ENCODE measurements at places on chromosomes 3 and 15.
A peak's percentile ranks its signal among the peaks of the same experiment; 100 is the strongest.

DNA sequence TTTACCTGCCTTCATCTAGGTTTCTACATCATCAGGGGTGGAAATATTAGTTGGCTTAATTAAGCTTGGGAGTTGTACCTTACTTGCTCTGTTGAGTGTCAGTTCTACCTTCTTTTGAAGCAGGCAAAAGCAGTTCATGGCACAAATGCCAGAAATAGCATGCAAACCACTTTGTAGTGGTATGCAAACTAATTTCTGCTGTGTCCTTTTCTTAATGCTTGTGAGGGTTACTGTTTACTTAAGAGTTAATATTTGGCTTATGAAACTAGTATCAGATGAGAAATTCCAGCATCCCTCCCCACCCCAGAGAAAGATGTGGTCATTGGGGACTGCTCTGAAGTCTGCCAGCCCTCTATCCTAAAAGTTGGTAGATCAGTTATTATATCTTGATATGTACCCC lies 7.1 kb downstream of the ATP2C1 start:
- DNase-seq = no peak

DNA sequence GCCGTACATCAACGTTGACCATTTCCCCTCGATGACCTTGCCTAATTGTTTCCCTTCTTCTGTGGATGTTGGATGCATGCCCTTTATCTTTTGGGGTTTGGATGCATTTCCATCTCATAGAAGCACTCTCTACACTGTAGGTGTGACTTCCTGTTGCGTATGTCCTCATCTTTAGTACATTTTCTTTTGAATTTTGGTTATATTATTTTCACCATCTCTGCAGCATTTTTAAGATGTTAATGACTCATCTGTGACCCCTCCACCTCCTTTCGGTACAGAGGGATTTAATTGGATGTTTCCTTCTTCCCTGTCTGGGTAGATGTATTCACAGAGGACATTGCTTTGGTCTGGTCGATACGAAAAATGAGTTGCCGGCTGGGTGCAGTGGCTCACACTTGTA lies 172.1 kb downstream of the APBA2 start:
- no peak for DNase-seq

GRCh38 chr3:136883967-136884720 lies 22.1 kb downstream of the NCK1 start:
- DNase-seq = no peak

DNA sequence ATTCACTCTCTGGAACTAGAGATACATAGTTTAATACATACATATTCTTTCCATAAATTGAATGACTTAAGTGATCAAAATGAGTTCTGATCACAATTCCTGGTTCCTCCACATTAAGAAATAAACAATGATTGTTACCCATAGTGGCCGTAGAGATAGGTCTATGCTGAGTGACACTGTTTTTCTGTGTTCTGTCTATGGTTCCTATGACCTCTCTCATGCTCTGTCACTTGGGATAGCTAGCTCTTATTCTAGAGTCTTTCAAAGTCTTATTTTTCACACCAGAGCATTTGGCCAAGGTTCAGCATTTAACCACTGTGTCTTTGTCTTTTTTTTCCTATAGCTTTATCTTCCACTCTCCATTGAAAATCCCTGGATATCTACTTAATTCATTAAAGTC lies 132.4 kb downstream of the GOLGA6L6 start:
- no peak for DNase-seq

DNA sequence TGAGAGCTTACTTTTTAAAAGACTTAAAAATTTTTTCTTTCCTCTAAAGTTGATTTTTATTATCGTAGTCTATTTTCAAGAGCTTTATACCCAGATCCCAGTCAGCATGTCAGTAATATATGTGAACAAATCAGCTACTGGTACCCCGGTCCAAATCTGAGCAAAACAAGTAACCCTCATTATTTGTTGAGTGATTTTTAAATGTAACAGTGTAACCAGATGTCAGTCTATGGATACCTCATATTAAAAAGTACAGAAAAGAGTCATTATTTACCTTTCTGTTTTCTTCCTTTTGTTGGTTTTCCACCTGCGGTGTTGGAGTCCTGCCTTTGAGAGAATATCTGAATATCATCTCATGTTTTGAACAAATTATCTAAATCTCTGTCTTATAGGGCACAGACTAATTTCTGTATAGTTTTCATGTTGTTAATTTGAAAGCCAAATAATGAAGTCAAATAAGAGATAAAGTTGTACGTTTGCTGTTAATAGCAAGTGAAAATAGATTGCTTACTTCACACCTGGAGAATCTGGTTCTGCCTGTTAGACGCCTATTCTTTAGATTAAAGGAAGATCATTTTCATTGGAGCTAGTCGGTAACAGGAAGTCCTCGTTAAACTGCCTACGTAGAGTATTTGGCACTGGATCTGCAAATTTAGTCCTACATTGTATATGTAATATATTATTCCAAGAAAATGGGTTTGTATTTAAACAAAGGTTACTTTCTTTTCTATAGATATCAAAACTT lies at the start of gene STX19:
TSS of gene STX19 (minus strand) at position 505 of the 745 bp plus-strand sequence. CDS start 13,328 bp downstream, outside the sequence.
- DNase-seq = no peak

DNA sequence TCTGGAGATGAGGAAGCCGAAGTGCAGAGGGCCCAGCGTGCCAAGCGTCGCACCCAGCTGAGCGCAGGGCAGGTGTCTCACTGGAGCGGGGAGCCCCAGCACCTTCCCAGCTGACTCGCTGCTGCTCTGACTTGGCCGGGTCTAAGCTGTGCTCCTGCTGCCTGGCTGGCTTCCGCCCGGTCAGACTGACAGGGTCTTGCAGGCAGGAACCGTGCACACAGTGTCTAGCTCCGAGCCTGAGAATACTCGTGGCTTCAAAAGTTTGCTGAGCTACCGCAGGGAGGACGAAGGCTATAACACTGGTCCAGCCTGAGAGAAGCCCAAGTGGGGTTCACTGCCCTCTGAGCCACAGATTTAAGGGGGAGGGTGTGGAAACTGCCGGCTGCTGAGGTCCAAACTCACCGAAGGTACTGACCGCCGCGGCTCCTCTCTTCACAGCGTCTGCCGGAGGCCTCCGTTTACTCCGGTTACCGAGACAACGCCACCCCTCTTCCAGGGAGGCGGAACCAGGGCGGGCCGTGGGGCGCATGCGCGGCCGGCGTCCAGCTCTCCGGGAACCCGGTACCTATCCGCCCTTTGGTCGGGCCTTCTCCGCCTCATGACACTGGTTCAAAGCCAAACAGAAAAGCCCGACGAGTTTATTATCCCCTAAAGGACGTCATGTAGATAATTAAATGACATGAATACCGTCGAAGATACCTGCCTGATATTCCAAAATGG lies at the start of gene CFAP44:
TSS of gene CFAP44 (minus strand) at position 443 of the 720 bp plus-strand sequence. CDS start 7,829 bp downstream, outside the sequence.
- DNase-seq = peak; percentile 75

GRCh38 chr3:67362686-67363085 lies 291.7 kb downstream of the SUCLG2 start:
- DNase-seq = no peak

DNA sequence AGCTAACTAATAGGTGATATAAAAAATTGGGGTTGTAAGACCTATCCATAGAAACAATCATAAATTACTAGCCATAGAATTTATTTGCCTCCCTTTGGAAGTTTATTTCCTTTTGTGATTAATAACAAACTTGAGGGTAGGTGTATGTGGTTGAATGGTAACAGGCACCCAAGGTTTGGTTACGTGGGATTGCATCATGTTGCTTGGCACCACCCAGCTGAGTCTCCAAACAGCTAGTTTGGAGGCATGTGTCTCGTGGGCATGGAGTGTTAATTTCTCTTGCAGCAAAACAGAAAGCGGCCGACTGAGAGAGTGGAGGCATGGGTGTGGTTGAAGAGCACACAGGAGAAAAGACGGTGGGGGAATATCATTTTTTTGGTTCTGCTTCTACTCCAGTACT lies 441.4 kb downstream of the CNTN4 start:
- DNase-seq = no peak

DNA sequence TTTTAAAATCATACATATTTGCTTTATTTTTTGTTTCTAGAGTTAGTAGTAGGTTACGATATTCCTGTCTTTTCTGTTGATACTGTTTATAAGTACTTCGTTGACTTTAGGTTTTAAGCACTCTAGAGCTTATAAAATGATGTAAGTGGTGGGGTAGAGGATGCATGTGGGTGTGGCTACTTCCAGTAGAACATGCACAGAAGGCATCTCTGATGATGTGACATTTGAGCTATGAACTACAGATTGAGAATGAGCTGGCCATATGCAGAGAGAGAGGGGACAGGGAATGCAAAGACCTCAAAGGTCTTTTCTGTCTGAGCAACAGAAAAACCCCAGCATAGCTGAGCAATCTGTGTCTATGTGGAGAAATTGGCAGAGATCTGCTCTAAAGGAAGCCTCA lies 233.9 kb upstream of the STAC start:
- DNase-seq = no peak

- DNase-seq = no peak
Observed at GRCh38 chr3:46495901-46496456, 1.8 kb upstream of the RTP3 start.

GRCh38 chr3:127531821-127532220 lies 58.7 kb downstream of the TPRA1 start:
- DNase-seq = no peak

GRCh38 chr3:119950666-119951325 lies 143.5 kb downstream of the GSK3B start:
- no peak for DNase-seq

- DNase-seq = no peak
Observed at GRCh38 chr3:172622156-172622555, 88.7 kb downstream of the NCEH1 start.

DNA sequence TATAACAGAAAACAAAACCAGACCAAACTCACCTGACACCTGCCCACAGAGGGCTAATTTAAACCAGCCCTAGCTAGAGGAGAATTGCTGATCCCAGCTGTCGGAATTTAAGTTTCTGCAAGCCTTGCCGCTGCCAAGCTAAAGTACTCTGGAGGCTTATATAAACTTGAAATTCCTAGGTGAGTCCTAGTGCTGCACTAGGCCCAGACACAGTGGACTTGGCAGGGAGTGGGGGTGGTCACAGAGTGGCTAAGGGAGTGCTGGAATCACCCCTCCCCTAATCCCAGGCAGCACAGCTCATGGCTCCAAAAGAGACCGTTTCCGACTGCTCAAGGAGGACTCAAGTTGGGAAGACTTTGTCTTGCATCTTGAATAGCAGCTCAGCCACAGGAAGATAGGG lies 17.6 kb downstream of the TMCO5A start:
- no peak for DNase-seq

DNA sequence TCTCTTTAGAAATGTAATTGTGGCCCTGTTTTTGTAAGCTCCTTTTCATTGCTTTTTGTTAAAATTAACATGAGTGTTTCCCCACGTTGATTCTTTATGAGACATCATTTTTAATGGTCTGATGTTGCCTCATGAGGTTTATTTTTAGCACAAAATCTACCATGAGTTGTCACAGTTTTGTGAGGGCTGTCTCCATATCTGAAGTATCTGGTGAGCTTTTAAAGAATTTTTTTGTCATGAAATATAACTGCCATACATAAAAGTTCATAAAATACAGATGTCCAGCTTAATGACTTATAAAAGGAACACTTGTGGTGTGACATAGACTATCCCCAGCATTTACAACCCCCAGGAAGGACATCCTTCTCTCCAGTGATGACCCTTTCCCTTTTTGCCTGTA lies 34.3 kb upstream of the CEMIP start:
- no peak for DNase-seq

- no peak for DNase-seq
Observed at GRCh38 chr3:16916840-16917239, 32.1 kb downstream of the PLCL2 start.

DNA sequence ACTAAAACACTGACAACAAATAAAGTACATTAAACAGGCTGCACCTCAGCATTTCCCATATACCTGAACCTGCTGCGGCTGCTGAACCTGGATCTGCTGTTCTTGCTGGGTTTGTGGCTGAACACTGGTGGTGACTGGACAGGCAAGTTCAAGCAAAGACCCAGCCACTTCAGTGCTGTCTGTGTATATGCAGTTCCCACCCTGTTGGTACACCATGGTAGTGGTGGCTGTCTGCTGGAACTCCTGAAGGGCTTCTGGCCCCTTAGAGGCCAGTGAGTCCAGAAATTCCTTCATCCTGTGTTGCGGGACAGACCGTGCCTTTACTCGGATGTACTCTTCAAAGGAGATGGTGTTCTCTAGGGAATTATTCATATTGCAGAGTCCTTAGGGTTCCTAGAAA lies 17.2 kb downstream of the QRICH1 start:
- DNase-seq = no peak

DNA sequence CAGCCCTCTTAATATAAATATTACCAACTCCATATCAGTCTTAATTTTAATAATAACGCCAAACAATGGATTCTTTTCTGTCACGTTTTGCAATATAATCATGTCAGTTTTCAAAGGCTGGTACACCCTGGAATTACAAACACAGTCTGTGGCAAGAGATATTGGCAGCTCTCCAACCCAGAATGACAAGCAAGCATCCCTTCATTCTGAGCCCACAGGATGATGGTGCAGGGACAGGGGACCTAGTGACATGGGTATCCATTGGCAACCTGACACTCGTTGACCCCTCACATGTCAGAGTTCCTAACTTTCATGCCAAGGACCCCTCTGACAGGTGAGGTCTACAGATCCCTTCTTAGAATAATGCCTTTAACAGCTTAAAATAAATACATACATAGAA lies 154.5 kb upstream of the TSC22D2 start:
- DNase-seq = no peak

DNA sequence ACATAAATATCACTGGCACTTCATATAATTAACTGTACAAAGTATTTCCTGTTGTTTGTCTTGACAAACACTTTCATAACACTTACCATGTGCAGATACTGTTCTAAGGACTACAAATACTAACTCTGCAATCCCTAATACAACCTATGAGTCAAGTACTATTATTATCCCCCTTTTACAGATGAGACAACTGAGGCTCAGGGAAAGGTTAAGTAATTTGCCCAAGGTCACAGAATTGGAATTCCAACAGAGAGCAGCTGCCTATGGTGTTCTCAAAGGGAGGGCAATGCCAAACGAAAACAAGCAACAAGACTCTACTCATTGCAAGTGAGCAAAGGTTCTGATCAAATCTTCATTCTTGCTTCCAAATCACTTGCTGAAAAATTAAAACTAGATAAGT lies 85.9 kb downstream of the MAGI1 start:
- DNase-seq = no peak

Data from CD4-positive, alpha-beta T cell treated with Interferon gamma for 1 hour (primary cell).